ENCODE measurements at places on chromosomes 7 and 10. TPM values are rescaled to one million over a fixed set of nuclear protein-coding genes. Genes with fewer than 3 reads are reported as not detected.

The PRPS1L1 gene
- not detected for total RNA-seq

The PAPOLB gene
- total RNA-seq = under 0.01 TPM

The CFAP43 gene
- total RNA-seq = 1.4 TPM

The ADCYAP1R1 gene
- total RNA-seq = not detected

The PNLIPRP2 gene
- total RNA-seq = not detected

The LSM8 gene
- total RNA-seq = 26.8 TPM

The C10orf71 gene
- not detected for total RNA-seq

The HHEX gene
- total RNA-seq = 6.5 TPM

The TAS2R3 gene
- 2.1 TPM for total RNA-seq

The LRRN3 gene
- total RNA-seq = 1.9 TPM

The ICA1 gene
- total RNA-seq = 4.7 TPM

The ARMS2 gene
- not detected for total RNA-seq

The SPDYE16 gene
- total RNA-seq = not detected

The ANKRD2 gene
- 0.36 TPM for total RNA-seq

The ZNHIT1 gene
- 60.9 TPM for total RNA-seq

The CLIP2 gene
- total RNA-seq = 20.3 TPM

The OR2A5 gene
- total RNA-seq = not detected

The GRID1 gene
- total RNA-seq = 0.36 TPM

The SLC26A5 gene
- under 0.01 TPM for total RNA-seq

The NRCAM gene
- 33.4 TPM for total RNA-seq

The DOCK1 gene
- 45.4 TPM for total RNA-seq

The PIP gene
- not detected for total RNA-seq

The AZGP1 gene
- total RNA-seq = 4.0 TPM

The TFEC gene
- under 0.01 TPM for total RNA-seq

The FAM25C gene
- total RNA-seq = not detected

The AFAP1L2 gene
- 5.1 TPM for total RNA-seq

The TMEM213 gene
- total RNA-seq = under 0.01 TPM

The MMD2 gene
- not detected for total RNA-seq

The PRSS58 gene
- not detected for total RNA-seq

The MYL7 gene
- not detected for total RNA-seq

The POLR2J2 gene
- total RNA-seq = 1.7 TPM

The CYP2C8 gene
- under 0.01 TPM for total RNA-seq

The CALML5 gene
- total RNA-seq = not detected

The LIPF gene
- not detected for total RNA-seq

The STAMBPL1 gene
- 21.3 TPM for total RNA-seq

The COG5 gene
- 23.1 TPM for total RNA-seq

The CALCR gene
- 0.36 TPM for total RNA-seq

The GIMAP8 gene
- not detected for total RNA-seq

The SMC3 gene
- total RNA-seq = 18.9 TPM

The BMPER gene
- total RNA-seq = 0.67 TPM

The CNPY1 gene
- total RNA-seq = not detected

The MYH16 gene
- total RNA-seq = not detected

The SFXN2 gene
- total RNA-seq = 11.0 TPM

The ODAD2 gene
- 0.36 TPM for total RNA-seq

The SUGCT gene
- total RNA-seq = 5.2 TPM

The GRID2IP gene
- total RNA-seq = not detected

The CLCN1 gene
- not detected for total RNA-seq

The OR9A2 gene
- 0.34 TPM for total RNA-seq

The TAS2R5 gene
- 2.5 TPM for total RNA-seq

The CRHR2 gene
- total RNA-seq = not detected

The FGF8 gene
- total RNA-seq = 0.69 TPM

The PCDH15 gene
- total RNA-seq = not detected

Measured in melanocyte of skin (primary cell).